ENCODE measurements at places on chromosomes 7 and 10. TPM values are rescaled to one million over a fixed set of nuclear protein-coding genes. Genes with fewer than 3 reads are reported as not detected.

The LGI1 gene
- not detected for total RNA-seq

The COX15 gene
- total RNA-seq: 26.3 TPM

The GNAT3 gene
- total RNA-seq: not detected

The TRIM50 gene
- total RNA-seq: not detected

The C10orf53 gene
- total RNA-seq: not detected

The ENTPD7 gene
- total RNA-seq: 18.4 TPM

The ABCC2 gene
- 0.51 TPM for total RNA-seq

The TMEM196 gene
- total RNA-seq: not detected

The PNLIP gene
- total RNA-seq: not detected

The GPR26 gene
- not detected for total RNA-seq

The PDE1C gene
- 0.13 TPM for total RNA-seq

The FAM25C gene
- not detected for total RNA-seq

The COL17A1 gene
- total RNA-seq: 0.90 TPM

The NEUROG3 gene
- total RNA-seq: not detected

- no peak for DNase-seq
These were observed 54.7 kb upstream of the AMPH start for GRCh38 chr7:38685851-38686250.

DNA sequence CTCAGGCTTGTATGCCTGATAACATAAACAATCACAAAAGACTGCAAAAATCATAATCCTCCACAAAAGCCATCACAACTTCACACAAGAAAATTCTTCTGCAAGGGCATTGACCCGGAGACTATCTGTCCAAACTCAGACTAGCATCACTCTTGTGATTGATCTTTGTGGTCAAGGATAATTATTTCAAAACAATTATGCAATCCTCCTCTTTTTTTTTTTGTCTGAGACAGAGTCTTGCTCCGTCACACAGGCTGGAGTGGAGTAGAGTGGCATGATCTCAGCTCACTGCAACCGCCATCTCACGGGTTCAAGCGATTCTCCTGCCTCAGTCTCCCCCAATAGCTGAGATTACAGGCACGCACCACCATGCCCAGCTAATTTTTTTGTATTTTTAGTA, 22.2 kb downstream of the CDNF start:
- DNase-seq: no peak

- no peak for DNase-seq
These were observed 36.3 kb downstream of the MET start for GRCh38 chr7:116708248-116708647.

DNA sequence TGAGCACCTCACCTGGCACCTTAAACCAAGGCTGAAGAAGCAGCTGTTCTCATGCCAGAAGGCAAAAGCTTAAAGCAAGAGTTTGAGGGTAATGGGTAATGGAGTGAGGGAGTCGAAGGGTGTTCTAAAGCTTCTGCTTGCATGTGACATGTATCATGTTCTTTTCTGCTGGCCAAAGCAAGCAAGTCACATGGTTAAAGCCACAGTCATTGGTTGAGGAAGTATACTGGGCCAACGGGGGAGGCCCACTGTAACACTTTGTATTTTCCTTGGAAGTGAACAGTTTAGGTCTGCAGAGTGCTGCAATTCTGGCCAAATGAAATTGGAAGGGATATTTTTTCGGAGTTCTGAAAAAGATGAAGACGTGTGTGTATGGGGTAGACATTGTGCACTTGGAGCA, 75.7 kb downstream of the REEP3 start:
- DNase-seq: no peak

DNA sequence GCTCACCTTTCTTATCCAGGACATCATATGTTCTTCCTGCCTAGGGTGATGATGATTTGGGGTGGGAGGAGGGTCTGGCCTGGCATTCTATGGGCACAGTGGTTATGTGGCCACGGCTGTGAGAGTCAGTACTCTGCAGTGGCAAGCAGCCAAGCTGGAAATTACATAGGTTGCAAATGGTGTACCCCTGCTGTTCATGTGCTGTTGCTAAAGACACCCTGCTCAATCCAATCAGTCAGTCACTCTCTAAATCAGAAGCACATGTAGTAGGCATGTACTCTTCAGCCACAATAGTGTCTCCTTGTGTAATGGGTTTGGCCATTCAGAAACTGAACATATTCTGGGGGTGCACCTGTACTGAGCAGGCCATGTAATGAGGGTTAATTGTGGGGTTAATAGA, 449.1 kb upstream of the ANKRD30A start:
- DNase-seq: no peak

DNA sequence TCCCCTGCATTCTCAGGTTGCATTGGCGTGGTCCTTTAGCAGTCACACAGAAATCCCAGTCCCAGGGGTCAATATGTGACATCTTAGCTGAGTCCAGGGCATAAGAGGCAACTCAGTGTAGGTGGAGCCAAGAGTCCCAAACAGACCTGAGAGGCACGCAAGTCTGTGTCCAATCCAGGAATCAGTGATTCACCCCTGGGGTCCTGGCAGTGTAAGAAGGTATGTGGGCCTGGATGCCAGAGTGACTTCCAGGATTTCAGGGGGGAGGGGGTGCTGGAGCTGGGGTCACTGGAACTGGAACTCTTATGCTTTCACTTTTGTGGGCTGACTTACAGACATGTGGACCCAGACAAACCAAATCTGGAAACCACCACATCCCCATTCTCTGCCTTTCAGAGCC, 26.8 kb downstream of the FRMPD2 start:
- DNase-seq: no peak

GRCh38 chr7:28591725-28592349, 179.5 kb downstream of the CREB5 start:
- no peak for DNase-seq

GRCh38 chr10:129808092-129808983, 155.7 kb downstream of the EBF3 start:
- no peak for DNase-seq

DNA sequence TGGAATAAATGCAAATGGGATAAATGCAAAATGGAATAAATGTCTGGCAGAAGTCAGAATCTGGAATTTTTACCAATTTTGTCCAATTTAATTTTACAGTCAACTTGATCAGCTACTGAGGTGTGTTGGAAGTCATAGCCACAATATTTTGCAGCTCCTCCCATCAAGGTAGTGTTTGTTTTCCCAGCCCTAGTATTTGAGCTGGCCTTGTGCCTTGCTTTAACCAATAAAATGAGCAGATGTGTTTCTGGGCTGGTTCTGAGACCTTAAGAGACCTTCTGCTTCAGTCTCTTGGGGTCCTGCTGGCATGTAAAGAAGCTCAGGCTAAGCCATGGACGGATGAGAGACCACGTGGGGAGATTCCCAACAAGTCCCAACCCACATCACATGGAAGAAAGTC, 42.7 kb upstream of the RSBN1L start:
- DNase-seq: no peak

DNA sequence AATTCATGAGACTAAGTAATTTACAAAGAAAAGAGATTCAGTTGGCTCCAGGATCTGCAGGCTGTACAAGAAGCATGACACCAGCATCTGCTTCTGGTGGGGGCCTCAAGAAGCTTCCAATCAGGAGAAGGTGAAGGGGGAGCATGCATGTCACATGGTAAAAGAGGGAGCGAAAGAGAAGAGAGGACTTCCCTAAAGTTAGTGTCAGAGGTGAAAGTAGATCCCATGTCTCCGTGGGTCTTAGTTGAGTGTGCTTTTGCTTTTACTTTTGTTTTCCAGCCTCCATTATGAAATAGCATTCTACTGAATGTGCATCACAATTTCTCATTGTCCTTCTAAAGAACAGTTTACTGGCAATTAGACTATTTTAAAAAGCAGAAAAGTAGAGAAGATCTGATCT, 213.6 kb upstream of the FZD1 start:
- no peak for DNase-seq

- no peak for DNase-seq
These were observed 19.0 kb downstream of the SH2B2 start for GRCh38 chr7:102305414-102306268.

- no peak for DNase-seq
These were observed 52.9 kb downstream of the ZNF22 start for GRCh38 chr10:45053569-45054100.

GRCh38 chr7:119175911-119176627, 951.6 kb downstream of the ANKRD7 start:
- DNase-seq: peak; percentile 23

- no peak for DNase-seq
These were observed 43.7 kb downstream of the SVIL start for GRCh38 chr10:29590915-29591650.

DNA sequence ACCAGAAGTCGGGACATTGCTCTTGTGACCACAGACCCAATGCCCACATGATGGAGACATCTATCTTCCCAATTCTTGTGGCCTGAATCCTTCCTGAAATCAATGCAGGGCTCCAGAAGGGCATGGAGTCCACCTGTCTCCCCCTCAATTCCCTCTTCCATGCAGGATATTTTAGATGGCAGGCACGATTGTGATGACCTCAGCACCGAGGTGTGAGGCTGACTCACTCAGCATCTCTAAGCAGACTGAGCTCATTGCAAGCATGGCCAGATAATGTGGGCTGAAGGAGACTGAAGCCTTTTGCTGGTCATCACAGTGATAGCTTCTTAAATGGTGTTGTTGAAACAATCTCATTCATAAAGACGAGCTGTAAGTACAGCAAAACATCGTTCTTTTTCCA, 374.9 kb upstream of the PODXL start:
- DNase-seq: no peak
